ENCODE measurements at places on chromosomes 5 and 9.
A peak's percentile ranks its signal among the peaks of the same experiment; 100 is the strongest.

DNA sequence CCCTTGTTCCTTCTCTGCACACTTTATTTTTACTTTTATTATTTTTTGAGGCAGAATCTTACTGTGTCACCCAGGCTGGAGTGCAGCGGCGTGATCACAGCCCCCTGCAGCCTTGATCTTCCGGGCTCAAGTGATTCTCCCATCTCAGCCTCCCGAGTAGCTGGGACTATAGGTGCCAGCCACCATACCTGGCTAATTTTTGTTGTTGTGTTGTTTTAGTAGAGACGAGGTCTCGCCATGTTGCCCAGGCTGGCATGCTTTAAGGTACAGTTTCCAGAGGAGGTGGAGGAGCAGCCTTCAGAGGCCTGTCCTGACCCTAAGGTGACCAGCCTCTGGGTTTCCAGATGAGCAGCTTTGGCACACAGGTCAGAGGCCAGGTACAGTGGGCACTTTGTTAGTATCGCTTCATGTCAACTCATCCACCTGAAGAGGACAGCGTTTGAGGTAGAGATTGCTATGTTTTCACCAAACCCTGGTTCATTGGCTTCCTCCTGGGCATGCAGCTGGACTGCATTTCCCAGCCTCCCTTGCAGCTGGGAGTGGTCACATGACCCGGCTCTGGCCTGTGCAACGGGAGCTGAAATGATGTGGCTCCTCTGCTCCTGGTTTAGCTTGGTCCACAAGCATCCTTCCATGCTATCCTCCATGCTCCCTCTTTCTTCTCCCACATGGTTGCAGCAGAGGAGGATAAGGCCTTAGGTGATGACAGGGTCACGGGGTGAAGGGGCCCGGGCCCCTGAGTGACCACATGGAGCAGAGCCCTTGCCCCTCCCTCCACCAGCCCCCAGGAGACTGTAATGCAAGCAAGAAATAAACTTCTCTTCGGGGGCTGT, 139.3 kb upstream of the IER5L start:
- DNase-seq, result peak; percentile 64

DNA sequence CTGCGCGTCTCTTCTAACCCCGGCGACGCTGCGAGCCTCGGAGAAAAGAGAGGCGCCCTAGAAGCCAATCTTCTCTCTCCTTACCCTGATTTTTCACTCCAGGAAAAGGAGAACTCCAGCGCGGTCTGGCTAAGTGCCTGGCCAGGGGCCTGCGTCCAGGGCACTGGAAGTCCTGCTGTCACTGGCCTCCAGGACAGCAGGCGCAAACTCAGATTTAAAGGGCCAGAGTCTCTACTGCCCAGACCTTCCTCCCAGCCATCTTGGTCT, 553 bp upstream of the FOXB2 start:
- DNase-seq, result no peak

GRCh38 chr5:174409971-174410370, 314.4 kb upstream of the MSX2 start:
- DNase-seq, result no peak

DNA sequence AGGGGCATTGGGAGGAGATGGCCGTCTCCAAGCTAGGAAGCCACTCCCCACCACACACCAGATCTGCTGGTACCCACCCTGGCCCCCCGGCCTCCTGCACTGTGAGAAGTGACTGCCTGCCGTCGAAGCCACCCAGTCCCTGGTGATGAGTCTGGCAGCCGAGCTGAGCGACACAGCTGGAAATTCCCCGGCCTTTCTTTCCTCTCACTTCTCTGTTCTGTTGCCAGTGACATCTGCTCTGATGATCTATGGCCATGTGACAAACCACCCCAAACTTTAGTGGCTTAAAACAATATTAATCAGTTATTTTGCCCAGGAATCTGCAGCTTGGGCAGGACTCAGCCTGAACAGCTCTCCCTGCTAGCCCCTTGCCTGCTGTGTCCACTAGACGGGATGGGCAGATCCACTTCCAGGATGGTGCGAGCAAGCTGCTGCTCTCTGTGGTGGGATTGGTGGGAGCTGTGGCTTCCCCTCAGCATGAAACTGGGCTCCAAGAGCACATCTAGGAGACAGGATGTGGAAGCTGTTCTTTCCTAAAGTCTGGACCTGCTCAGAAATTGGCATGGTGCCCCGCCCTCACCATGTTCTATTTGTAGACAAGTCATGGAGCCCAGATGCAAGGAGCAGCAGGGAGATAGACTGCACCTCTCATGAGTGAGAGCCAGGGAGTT, 211.2 kb downstream of the GADD45G start:
- DNase-seq, result no peak

- peak; percentile 92 for DNase-seq
Observed at GRCh38 chr5:158695595-158696330, 404.0 kb downstream of the EBF1 start.

GRCh38 chr9:83511051-83511450, 27.1 kb downstream of the FRMD3 start:
- DNase-seq, result peak; percentile 54

DNA sequence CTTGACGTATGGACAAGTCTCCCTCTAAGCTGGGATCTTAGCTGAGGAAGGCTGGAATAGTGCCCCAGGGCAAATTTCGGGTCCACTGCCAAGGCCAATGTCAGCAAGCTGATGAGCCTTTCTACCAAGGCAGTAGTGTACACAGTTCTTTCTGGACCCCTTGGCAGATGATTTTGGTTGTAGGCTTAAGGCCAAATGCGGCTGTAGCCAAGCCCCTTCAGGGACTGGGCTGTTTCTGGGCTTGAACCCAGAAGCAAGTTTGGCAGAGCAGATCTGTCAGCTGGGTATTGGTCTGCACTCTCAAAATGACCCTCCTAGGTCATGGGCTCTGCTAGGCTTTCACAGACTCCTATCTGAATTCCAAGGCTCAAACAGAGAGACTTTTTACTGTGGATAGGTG, 121.6 kb downstream of the ADAMTSL1 start:
- DNase-seq, result no peak

DNA sequence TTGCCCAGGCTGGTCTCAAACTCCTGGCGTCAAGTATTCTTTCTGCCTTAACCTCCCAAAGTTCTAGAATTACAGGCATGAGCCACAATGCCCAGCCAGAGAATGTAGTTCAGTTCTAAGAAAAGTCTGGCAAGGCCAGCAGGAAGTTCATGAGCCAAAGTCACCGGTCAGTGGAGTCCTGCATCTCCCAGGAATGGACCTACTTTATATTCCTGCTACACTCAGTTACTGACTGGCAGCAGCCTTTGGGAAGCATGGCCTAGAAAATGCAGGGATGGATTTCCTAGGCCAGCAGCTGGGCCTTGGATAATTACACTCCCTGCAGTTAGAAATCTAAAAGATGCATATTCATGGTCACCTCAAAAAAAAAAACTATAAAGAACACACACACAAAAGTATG, 135.7 kb downstream of the CAAP1 start:
- DNase-seq, result no peak

GRCh38 chr9:72165821-72166547, 16.7 kb downstream of the GDA start:
- DNase-seq, result no peak

GRCh38 chr5:146039420-146039819, 66.0 kb downstream of the PLAC8L1 start:
- no peak for DNase-seq

DNA sequence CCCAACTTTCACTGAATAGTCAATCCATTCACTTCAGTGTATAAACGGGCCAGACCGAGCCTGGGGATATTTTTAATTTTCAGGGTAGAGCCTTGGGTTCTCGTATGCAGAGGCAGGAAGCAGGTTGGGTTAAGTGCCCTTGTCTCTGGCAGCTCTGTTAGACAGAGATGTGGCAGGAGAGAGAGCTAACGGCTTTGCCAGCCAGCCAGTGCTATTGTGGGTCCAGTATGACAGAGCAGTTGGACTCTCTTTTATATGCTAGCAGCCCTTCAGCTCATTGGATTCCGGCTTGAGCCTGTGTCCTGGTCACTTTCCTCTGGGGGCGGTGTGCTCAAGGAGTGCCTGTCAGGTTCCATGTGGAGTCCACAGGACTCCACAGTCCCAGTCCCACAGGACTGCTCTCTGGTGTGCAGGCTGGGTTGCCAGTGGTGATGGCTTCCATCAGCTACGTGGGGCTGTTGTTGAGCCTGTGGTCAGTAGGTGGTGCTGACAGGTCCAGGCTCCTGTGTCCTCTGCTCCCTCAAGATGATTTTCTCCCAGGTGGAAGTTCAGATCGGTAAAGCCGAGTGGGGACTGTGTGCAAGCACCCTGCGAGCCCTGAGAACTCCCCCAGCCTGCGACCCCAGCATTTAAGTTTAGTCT, 14.3 kb downstream of the CLTA start:
- peak; percentile 17 for DNase-seq

GRCh38 chr5:10533226-10533625, 30.6 kb upstream of the ANKRD33B start:
- DNase-seq, result no peak

DNA sequence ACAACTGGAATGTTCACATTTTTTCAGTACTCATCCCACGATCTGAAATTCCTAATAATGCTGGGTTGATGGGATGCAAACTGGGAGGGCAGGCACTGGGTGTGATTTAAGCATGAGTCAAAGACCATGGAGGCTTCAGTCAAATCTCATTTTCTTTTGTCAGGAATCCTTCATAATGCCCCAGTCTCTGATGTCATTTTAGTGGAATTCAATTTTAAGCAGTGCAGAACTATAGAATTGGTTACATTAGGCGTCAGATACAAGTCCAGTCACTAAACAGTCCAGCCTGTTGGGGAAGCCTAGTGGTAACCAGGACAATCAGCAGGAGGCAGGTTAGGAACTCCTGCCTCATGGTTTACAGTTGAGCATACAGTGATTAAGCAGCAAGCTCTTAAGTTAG, 41.0 kb upstream of the TMEM215 start:
- no peak for DNase-seq

DNA sequence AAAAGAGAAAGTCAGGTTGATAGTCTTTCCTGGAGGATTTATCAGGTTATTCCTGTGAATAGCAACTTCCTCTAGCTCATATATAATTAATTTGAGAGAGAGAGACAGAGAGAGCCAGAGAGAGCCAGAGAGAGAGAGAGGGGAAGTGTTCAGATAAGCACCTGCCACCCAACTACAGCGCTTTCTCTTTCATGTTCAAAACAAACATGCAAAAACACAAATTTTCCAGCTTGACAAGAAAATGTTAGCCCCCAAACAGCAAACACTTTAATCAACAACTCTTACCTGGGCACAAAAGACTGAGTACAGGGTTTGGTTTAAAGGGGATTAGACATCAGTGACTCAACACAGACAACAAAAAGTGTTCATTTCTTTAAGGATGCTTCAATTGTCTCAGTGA, 61.7 kb upstream of the PLPP6 start:
- no peak for DNase-seq

DNA sequence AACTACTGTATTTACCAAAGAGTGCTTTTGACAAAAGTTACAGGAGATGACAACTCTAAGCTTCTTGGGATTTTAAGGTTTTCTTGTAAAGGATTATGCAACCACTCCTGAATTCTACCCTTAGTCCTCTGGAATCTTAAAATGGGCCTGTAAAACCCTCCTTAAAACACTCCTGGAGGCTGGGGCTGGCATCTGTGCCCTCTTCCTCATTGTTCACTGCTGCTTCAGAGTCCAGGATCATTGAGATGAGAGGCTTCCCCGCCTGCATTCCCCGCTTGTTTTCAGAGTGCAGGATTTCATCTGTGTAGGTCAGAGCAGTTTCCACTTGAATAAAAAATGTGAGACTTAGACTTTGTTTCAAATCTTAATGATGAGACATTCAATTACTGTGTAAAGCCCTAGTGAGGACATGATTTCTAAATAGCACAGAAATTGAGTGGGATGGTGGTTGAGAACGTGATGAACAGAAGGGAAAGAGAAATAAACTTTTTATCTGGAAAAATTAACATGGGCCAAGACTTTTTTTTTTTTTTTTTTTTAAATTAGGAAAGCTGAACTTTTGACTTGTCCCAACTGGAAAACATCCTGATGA, 40.4 kb downstream of the PCSK5 start:
- peak; percentile 4 for DNase-seq

- peak; percentile 40 for DNase-seq
Observed at GRCh38 chr5:172383191-172383802, 71.0 kb downstream of the SH3PXD2B start.

DNA sequence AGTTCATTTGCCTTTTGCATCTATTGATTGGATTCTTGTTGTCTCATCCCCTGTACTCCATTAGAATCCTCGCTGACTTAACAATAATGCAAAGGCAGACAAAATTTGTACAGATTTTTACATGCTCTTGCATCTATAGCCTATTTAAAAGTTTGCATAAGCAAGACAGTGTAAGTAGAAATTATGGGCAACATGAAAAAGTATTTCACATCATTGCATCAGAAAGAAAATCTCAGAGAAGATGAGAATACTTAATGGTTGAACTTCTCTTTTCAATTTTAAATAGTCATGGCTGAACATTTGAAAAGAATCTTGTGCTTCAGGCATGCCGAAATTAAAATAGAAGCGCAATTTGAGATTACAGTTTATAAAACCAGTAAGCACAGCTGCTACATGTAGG, 226.4 kb downstream of the EFNA5 start:
- no peak for DNase-seq

- no peak for DNase-seq
Observed at GRCh38 chr9:135079676-135080075, 7.8 kb upstream of the OLFM1 start.

DNA sequence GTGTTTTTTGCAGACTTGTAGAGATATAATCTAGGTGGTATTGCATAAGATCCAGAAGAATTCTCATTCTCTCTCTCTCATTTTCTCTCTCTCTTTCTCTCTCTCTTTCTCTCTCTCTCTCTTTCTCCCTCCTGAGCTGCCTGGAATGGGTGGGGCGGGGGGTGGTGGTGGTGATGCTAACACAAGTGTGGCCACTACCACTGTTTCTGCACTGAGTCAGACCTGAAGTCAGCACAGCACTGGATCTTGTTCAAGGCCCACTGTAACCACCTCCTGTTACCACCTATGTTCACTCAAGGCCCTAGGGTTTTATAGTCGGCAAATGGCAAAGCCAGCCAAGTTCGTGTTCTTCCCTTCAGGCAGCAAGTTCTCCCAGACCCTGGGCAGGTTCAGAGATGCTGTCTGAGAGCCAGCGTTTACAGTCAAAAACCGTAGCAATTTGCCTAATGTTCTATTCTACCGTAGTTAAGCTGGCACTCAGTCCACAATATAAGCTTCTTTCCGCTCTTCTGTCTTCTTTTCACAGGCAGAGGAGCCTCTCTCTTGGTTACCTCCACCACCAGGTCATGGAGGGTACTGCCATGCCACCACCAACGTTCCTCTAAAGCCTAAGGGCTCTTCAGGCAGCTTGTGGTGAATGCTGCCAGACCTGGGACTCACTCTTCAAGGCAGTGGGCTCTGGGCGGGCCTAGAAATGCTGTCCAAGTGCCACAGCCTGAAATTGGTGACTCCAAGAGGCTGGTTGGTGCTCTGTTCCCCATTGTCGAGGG, 235.7 kb upstream of the PRR16 start:
- no peak for DNase-seq

- no peak for DNase-seq
Observed at GRCh38 chr5:178293400-178293799, 60.8 kb upstream of the PHYKPL start.
